Cortex of kidney (tissue), 1 donor: ENCODE measurements at places on chromosomes 16 and 17.

DNA sequence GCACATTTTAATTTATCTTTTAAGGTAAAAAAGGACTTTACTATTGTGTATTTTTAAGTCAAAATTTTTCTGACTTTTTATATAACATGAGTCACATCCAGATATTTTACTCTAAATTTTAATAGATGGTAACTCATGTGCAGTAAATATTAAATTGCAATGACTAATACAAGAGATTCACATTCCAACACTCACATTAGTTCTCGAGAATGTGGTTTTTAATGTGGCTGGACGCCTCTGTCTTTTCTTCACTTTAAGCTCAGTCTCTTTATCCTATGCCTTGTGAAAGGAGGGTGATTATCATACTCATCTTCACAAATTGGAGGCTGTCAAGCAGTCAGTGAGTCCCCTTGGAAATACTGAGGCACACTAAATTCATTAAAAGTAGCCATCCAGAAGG lies 315.6 kb downstream of the HS3ST3B1 start:
- DNase-seq, result no peak

GRCh38 chr16:20741554-20742285 lies at the start of gene THUMPD1:
THUMPD1 (minus strand) TSS chr16:20741818; CDS start chr16:20741739, 79 bp downstream.
- no peak for DNase-seq

DNA sequence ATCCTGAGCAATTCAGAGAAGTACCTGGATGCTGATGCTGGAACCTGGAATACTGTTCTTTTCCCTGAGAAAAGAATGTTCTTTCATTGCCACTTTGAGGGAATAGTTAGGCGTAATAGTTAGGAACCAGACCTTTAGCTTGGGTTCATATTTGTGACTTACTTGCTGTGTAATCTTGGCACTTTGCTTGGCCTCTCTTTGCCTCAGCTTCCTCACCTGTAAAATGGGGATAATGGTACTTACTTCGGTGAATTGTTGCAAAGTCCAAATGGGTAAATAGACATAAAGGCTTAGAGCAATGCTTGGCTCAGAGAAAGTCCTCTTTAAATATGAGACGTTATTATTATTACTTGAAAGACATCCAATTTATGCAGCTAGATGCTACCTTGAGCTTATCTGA lies 55.0 kb upstream of the CLEC19A start:
- DNase-seq, result no peak

DNA sequence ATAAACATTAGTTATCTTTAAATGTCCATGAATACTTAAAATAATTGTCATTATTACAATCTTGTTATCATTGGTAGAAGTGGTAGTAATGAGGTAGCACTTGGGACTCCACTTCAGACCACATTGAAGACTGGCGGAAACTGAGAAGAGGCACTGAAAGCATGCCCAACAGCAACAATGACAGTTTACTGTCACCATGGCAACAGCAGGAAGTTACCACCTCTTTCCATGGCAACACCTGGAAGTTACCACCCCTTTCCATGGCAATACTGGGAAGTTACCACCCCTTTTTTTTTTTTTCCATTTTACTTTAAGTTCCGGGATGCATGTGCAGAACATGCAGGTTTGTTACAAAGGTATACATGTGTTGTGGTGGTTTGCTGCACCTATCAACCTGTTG lies 494.9 kb upstream of the RBFOX1 start:
- DNase-seq, result no peak

GRCh38 chr16:3819746-3820724 lies 60.5 kb downstream of the CREBBP start:
- DNase-seq, result no peak

GRCh38 chr17:9402590-9403199 lies 172.9 kb downstream of the STX8 start:
- no peak for DNase-seq
